SW480 (cell line): ENCODE measurements at places on chromosomes 6 and 20.

DNA sequence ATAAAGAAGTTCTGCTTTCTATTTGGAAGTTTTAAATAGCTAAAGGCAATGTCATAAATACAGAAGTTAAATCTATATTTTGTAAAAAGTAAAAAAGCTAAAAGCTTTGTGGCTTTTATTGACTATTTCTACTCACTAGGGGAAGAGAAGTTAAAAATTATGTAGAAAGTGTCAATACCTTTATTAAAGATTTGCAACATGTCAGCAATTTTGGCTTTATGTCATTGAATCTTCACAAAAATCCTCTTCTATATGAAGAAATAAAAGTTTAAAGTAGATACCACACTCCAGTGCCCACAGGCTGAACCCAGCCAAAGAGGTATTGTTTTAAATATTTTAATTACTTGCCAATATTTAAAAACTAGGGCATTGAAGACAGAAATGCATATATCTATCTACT, 160.6 kb upstream of the HSF2 start:
- no peak for DNase-seq

DNA sequence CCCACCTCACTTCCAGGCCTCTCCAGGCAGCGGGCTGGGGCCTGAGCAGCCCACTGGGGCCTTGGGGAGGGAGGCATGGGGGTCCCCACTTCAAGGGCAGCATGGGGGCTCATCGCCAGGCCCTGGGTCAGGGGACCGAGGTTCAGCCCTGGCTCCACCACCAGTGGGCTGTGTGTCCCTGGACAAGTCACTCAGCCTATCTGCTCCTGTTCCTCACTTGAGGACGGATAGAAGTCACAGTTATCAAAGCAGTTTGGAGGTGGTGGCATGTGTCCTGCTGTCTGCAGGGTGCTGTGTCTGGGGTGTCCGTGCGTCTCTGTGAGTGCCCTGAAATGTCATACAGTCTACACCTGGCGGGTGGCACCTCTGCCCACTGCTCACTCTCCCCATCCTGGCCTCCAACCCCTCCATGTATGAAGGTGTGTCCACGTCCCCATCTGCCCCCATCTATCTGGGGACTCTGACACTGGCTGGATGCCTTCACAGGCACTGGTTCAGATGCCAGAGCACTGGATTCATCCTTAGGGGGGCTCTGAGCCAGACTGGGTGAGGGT, 3.6 kb downstream of the EEF1A2 start:
- DNase-seq, result no peak

GRCh38 chr6:168082860-168083513, 4.0 kb upstream of the FRMD1 start:
- DNase-seq, result peak; percentile 31

DNA sequence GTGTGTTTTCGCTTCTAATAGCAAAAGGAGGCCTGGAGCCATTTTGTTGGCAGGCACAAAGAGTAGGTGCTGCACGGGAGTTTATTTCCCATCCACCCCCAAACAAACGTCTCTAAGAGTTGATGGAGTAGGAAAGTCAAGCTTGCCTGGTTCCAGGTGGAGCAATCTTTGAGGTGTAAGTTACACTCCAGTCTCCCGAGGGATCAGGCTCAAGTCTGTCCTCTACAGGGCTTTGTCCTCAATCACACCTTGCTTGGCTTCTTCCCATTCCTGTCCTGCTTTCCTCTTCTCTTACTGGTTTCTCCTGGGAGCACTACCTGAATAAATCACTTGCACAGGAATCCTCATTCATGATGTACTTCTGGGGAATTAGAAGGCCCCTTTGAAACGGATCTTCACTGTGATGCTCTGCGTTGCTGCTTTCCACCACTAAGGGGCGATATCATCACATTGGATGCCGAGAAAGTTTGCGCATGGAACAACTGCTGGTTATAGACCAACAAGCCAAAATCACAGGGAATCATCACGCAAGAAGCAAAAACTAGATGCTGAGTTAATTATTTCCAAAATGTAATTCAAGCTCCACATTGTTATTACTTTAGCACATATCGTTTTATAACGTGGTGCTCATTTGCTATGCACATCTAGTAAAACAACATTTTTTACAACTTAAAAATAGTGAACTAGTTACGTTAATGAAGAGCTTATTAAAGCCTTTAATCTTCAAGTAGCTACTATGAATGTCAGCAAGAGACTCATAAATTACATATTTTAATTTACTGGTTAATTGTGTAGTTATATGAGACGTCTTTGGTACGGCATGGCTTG, 156.8 kb downstream of the DNAH8 start:
- DNase-seq, result peak; percentile 30

- no peak for DNase-seq
Measured at GRCh38 chr20:63129991-63130657, 85.8 kb downstream of the YTHDF1 start.

DNA sequence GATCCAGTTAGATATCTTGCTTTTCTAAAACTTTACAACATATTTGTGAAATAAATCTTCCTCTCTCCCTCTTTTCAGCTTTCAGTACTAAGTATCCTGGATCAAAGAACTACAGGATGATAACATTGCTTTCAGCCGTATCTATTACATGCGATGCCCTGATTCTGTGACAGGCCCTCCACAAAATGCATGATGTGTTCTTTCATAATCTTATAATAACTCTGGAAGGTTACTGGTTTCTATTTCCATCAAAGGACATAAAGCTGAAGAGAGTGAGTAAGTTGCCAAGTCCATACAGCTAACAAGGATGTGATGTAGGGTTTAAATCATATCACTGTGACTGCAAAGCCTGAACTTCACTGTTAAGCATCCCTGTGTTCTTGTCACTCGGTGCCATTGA, 62.9 kb upstream of the ADGRG6 start:
- no peak for DNase-seq
